ENCODE measurements at places on chromosomes 2 and 18.

DNA sequence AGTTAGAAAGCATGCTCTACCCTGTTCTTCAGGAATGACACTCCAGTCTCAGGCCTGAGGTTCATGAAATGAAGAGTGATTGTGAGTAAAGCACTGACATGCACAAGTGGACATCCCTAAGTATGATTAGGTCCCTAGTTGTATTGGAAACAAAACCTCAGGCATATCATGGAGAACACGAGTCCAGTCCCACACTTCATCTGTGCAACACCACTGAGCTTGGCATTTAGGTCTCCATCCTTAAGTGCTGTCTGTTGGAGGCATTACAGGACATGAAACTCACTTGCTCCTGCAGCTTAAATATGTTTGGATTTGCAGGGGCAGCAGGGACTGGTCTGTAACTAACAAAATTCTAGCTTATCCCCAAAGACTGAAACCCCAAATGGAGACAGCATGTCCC is 250.3 kb upstream of the KLHL29 start:
- H3K4me3 ChIP-seq, result no peak overlapping the region
- H3K27ac ChIP-seq, result no peak overlapping the region
- H3K27me3 ChIP-seq, result no peaks in the 10 kb centered on the region
- H3K36me3 ChIP-seq, result no peaks in the 10 kb centered on the region
- peaks cover 9% of the 10 kb centered on the region for H3K4me1 ChIP-seq

GRCh38 chr2:238382381-238382781 is 44.3 kb upstream of the ASB1 start:
- no peak overlapping the region for H3K27ac ChIP-seq
- H3K36me3 ChIP-seq, result no peaks in the 10 kb centered on the region
- no peaks in the 10 kb centered on the region for H3K4me1 ChIP-seq
- no peaks in the 10 kb centered on the region for H3K27me3 ChIP-seq

GRCh38 chr2:58865436-58865835 is 624.3 kb upstream of the FANCL start:
- no peak overlapping the region for H3K4me3 ChIP-seq
- H3K27ac ChIP-seq, result no peak overlapping the region
- no peaks in the 10 kb centered on the region for H3K27me3 ChIP-seq
- H3K36me3 ChIP-seq, result no peaks in the 10 kb centered on the region
- no peaks in the 10 kb centered on the region for H3K4me1 ChIP-seq

- no peak overlapping the region for H3K4me3 ChIP-seq
- H3K36me3 ChIP-seq, result no peaks in the 10 kb centered on the region
- DNase-seq, result no peak
- H3K27ac ChIP-seq, result no peak overlapping the region
- H3K4me1 ChIP-seq, result no peaks in the 10 kb centered on the region
- H3K27me3 ChIP-seq, result no peaks in the 10 kb centered on the region
These were observed 59.2 kb upstream of the PPP1CB start for GRCh38 chr2:28692411-28692810.

DNA sequence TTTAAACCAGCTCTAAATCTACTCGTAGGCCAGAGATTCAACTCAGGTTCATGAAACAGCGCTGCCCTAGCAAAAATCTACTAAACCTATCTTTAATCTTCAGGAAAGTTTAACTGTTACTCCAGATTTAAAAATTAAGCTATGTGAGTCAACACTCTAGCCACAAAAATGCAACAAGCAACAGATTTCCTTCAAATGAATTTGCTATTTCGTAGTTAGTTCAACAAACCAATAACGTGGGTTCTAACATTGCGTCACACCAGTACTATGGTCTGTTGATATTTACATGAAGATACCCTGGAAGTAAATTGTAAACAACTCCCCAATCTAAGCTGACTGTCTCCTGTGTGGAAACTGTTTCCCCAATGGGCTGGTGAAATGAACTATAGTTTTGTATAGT is 71.2 kb downstream of the FIGN start:
- H3K36me3 ChIP-seq, result no peaks in the 10 kb centered on the region
- no peak overlapping the region for H3K4me3 ChIP-seq
- DNase-seq, result peak; percentile 20
- no peak overlapping the region for H3K27ac ChIP-seq
- peaks cover 3% of the 10 kb centered on the region for H3K4me1 ChIP-seq
- no peaks in the 10 kb centered on the region for H3K27me3 ChIP-seq

DNA sequence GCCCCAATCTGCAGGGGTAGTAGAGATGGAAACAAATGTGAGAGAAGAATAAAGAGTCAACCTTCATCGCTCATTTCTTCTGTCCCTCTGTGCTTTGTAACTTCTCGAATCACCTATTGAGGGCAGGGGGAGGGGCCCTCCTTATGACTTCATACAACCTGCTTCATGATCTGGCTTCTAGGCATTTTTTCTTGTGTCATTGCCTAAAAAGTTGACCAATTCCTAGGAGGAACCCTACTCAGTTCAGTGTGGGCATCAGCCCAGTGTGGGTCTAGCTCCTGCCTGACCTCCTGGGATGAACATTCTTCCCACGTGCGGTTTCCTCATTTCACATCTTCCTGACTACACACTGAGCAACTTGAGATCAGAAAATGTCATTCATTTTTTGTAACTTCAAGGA is 46.3 kb upstream of the CREB1 start:
- no peak for DNase-seq
- no peaks in the 10 kb centered on the region for H3K27me3 ChIP-seq
- H3K4me1 ChIP-seq, result peaks cover 3% of the 10 kb centered on the region
- H3K27ac ChIP-seq, result no peak overlapping the region
- H3K4me3 ChIP-seq, result no peak overlapping the region

DNA sequence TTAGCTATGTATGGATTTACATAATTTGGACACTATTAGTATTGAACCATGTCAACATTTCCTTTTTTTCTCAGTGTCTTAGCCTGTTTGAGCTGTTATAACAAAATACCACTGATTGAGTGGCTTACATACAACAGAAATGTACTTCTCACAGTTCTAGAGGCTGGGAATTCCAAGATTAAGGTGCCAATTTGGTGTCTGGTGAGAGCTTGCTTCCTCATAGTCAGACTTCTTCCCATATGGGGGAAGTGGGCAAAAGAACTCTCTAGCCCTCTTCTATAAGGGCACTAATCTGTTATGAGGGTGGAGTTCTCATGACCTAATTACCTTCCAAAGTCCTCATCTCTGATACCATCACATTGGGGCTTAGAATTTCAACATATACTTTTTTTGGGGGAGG is 12.6 kb downstream of the ZNF804A start:
- H3K27ac ChIP-seq, result no peak overlapping the region
- no peaks in the 10 kb centered on the region for H3K4me1 ChIP-seq
- H3K27me3 ChIP-seq, result no peaks in the 10 kb centered on the region
- H3K36me3 ChIP-seq, result peaks cover 55% of the 10 kb centered on the region

DNA sequence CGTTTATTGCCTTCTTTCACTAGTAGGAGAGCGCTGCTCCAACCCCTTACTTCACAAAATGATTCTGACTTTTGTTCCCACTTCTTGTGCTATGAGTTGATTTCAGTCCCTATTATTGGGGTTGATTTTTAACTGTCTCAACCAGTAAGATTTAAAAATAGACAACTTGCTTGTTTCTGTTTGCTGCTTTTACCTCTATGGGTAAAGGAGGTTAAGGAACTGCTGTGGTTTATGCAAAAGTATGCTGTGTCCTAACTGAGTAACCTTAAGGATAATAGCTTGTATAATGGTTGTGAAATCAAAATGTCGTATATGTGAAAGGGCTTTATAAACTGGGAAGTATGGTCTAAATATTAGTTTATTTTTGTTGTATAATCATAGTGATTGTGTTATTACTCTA is 22.6 kb downstream of the ALMS1 start:
- H3K27ac ChIP-seq, result peak overlapping the region; percentile 28
- peaks cover 31% of the 10 kb centered on the region for H3K4me1 ChIP-seq
- no peak overlapping the region for H3K4me3 ChIP-seq
- DNase-seq, result no peak
- no peaks in the 10 kb centered on the region for H3K27me3 ChIP-seq
